Stimulated activated CD8-positive, alpha-beta memory T cell treated with anti-CD3 and anti-CD28 coated beads, Interleukin-2, amount 100 ng/mL, for 1 hour (primary cell): ENCODE measurements at places on chromosomes 5 and 9.

GRCh38 chr5:16152601-16153568 lies 26.7 kb downstream of the MARCHF11 start:
- no peak for DNase-seq

GRCh38 chr5:7876867-7877266 lies 7.9 kb downstream of the MTRR start:
- no peak for DNase-seq

DNA sequence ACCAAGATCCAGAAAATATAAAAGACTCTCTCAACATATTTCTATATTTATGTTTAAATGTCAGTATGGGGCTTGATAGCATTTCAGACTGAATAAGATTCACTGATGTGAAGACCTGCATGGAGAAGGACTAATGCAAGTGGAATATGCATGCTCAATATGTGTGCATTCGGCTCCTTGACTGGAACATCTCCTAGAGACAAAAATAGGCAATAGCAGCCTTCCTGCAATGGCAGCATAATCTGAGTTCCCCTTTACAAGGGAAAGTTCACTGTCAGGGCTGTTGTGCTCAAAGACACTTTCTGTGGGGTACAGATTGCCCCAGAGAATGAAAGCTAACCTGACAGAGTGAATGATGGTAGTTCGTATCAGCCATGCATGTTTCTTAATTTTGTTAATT lies 42.4 kb downstream of the STARD4 start:
- DNase-seq, result no peak

GRCh38 chr5:138542180-138542955 lies 668 bp downstream of the ETF1 start:
- DNase-seq, result no peak

DNA sequence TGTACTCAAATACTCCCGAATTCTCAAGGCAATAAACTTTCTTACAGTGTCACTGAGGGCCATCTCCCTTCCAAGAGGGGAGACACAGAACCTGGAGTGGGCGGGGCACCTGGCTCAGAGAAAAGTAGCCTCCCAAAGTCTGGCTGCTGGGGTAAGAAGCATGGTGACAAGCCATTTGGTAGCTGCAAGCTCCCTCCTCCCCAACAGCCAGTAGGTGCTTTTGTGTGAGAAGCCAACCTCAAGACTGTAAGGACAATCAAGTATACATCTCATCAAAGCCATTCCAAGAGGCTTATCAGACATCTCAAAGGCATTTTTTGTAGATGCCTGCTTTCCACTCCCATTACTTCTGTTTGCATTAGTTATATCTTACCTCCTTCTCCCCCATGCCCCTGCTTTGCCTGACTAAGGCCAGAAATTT lies 1.4 kb downstream of the DAB2 start:
- no peak for DNase-seq

GRCh38 chr5:36495611-36496010 lies 110.8 kb upstream of the SLC1A3 start:
- DNase-seq, result no peak

GRCh38 chr5:117761186-117761585 lies 1186.6 kb upstream of the SEMA6A start:
- DNase-seq, result no peak

DNA sequence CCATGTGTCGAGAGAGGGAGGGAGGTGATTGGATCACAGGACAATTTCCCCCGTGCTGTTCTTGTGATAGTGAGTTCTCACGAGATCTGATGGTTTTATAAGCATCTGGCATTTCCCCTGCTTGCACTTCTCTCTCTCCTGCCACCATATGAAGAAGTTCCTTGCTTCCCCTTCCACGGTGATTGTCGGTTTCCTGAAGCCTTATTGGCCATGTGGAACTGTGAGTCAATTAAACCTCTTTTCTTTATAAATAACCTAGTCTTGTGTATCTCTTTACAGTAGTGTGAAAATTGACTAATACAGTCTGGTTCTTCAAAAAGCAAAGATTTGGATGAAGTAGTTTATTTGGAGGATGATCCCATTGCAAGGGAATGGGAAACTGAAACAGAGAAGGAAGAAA lies 11.3 kb upstream of the MIER3 start:
- no peak for DNase-seq

GRCh38 chr9:82134010-82134409 lies 145.4 kb downstream of the SPATA31D1 start:
- no peak for DNase-seq

- no peak for DNase-seq
Observed at GRCh38 chr5:173888473-173889131, 453 bp downstream of the CPEB4 start.

GRCh38 chr5:32357658-32358057 lies 44.9 kb upstream of the MTMR12 start:
- no peak for DNase-seq

DNA sequence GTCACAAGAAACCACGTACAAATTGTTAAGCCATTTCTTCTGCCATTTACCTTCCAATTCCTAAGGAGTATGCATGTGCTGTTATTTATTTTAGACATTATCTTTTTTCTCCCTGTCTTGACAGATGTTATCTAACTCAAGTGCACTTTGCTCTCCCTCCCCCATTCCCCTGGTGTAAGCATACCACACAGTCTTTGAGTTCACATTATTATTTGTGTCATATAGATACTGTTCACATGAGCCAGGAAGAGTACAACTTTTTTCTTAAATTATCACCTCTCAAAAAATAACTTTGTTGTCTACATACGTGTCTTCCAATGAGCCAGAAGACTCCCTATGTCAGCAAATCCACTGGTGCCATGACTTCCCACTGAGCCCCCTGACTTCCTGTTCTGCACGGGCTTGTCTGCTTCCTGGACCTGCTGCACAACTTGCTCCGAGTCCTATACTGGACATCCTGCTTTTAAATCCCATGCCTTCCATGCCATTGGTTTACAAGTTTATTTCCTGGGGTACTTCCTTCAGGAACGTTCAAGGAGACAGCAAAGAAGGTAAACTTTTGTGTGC lies 19.9 kb upstream of the FAM120A start:
- no peak for DNase-seq

- no peak for DNase-seq
Observed at GRCh38 chr9:133402689-133403088, 15.1 kb downstream of the REXO4 start.

GRCh38 chr5:64678374-64678773 lies 11.9 kb upstream of the SHISAL2B start:
- DNase-seq, result no peak

- DNase-seq, result no peak
Observed at GRCh38 chr5:151923866-151924476, 680 bp downstream of the GLRA1 start.

DNA sequence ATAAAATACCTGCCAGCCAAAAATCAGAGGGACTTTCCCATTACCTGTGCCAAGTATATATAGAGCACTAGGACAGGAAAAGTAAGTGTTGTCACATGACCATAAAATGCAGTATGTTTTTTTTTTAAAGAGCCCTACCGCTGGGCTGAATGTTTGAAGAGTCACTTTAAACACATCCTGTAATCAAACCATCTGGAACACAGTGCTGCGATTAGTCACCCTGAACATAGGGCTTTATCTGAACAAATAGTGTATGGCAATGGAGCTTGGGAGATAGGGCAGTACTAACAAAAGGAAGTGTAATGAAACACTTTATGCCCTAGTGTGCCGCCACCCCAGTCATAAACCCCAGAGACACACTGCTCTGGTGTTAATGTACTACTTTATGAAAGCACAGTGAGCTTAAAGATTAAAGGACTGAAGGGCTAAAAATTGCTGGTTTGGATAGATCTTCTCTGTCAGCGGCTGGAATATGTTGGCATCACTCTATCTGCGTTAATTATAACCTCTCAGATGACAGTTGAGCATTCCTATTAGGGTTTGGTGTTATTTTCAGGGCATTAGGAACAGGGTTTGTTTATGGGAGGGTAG lies 90.4 kb downstream of the ZNF608 start:
- DNase-seq, result no peak

DNA sequence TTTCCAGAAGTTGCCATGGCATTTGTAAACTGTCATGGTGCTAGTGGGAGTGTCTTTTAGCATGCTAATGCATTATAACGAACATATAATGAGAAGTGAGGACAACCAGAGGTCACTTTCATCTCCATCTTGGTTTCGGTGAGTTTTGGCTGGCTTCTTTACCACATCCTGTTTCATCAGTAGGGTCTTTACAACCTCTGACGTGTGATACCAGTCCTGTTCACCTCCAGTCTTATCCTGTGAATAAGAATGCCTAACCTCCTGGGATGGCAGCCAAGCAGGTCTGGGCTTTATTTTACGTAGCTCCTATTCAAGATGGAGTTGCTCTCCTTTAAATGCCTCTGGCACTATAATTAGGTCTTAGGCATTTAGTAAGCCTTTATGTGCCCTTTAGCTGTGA lies 20.4 kb upstream of the RFK start:
- DNase-seq, result no peak

- no peak for DNase-seq
Observed at GRCh38 chr5:107302441-107302840, 368.3 kb downstream of the EFNA5 start.

DNA sequence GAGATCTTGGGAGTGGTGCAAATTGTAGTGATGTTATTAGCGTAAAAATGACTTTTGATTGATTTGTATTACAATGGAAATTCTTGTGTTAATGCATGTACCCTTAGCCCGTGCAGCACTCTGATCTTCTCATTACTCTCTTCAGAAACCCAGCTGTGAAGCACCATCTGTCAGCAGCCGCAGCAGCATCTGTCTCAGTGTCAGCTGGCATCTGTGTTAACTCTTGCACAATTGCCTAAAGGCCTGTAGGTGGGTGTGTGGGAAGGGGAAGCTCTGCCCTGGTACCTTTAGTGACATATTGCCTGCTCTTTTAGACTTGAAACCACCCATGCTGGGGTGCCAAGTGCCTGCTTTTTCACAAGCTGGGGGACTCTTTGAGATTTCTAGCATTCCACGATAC lies 101.3 kb downstream of the FBXL7 start:
- no peak for DNase-seq

GRCh38 chr9:127754099-127755060 lies 19.3 kb upstream of the TOR2A start:
- DNase-seq, result no peak

DNA sequence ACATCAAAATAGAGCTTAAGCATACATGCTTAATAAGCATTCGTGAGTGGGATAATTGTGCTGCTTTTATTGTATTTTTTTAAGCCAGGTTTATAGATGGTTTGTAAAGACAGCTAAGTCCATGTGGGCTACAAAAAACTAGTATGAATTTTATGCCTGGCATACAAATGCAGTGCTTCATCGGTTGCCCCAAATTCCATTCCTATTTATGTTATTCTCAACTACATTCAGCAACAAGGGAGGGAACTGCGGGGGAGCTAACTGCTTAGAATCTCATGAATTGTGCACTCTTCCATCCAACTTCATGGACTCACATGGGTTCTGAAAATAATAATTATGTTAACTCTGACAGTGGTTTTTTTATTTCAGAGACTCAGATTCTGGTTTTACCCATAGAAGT lies 199.2 kb downstream of the FAM170A start:
- no peak for DNase-seq

GRCh38 chr5:76729373-76730290 lies 13.7 kb downstream of the F2R start:
- no peak for DNase-seq

DNA sequence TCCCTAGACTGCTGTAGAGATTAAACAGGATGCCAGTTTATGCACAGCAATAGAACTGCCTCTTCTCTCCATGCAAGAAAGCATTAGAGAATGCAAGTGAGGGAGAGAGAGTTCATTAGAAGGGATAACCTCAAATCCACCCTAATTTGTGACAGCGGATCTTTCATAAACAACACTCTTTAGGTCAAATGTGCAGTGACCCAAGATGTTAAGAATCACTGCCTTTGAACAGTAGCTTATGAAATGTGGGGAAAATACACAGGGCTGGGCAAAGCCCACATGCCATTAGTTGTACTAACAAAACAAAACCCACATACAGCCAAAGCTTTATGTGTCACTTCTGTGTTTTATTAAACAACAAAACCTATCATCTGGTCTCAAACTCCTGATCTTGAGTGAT lies 36.2 kb upstream of the POU4F3 start:
- DNase-seq, result no peak

- DNase-seq, result no peak
Observed at GRCh38 chr5:137696481-137696880, 39.4 kb downstream of the KLHL3 start.

DNA sequence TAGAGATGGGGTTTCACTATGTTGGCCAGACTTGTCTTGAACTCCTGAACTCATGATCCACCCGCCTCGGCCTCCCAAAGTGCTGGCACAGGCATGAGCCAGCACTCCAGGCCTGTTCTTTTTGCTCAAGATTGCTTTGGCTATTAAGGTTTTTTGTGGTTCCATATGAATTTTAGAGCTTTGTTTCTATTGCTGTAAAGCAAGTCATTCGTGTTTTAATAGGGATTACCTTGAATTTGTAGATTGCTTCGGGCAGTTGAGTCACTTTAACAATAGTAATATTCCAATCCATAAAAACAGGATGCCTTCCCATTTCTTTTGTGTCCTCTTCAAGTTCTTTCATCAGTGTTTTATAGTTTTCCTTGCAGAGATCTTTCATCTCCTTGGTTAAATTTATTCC lies 22.1 kb downstream of the C6 start:
- DNase-seq, result no peak

DNA sequence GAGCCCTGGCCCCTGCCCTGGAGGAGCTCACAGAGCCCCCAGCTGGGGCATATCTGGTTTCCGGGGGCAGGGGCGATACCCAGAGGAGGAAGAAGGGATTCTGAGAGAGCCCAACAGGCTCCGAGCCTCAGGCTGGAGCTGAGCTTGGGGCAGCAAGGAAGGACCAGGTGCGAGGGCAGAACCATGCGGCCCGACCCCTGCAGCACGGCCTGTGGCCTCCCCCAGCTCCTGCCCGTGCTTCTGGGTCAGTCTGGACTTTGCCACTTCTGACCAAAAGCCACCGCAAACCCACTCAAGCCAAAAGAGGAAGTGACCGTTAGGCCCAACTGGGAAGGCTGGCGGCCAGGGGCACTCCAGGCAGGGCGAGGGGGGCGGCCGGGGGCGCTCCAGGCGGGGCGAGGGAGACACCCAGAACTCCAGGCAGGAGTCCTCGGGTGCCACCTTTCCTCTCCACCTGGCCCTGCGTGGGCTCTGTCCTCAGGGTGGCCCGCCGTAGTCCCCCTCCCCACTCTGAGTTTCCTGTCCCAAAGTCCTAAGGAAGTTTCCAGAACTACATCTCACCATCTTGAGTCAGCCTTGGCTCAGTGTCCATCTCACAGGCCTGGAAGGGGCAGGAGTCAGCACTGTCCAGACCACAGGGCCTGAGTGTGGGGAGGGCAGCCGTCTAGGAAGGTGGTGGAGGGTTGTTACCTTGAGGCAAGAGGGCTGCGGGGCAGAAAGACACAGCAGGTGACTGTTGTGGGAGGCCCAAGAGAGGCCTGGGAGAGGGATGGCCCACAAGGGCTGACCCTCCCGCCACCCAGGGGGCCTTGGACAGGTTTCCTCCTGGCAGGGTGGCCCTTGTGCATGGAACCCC lies 946 bp upstream of the LTC4S start:
- no peak for DNase-seq
